ENCODE measurements at places on chromosomes 12 and 14.
A peak's percentile ranks its signal among the peaks of the same experiment; 100 is the strongest.

- DNase-seq, result peak; percentile 70
These were observed 85.3 kb downstream of the LRP6 start for GRCh38 chr12:12181511-12181910.

DNA sequence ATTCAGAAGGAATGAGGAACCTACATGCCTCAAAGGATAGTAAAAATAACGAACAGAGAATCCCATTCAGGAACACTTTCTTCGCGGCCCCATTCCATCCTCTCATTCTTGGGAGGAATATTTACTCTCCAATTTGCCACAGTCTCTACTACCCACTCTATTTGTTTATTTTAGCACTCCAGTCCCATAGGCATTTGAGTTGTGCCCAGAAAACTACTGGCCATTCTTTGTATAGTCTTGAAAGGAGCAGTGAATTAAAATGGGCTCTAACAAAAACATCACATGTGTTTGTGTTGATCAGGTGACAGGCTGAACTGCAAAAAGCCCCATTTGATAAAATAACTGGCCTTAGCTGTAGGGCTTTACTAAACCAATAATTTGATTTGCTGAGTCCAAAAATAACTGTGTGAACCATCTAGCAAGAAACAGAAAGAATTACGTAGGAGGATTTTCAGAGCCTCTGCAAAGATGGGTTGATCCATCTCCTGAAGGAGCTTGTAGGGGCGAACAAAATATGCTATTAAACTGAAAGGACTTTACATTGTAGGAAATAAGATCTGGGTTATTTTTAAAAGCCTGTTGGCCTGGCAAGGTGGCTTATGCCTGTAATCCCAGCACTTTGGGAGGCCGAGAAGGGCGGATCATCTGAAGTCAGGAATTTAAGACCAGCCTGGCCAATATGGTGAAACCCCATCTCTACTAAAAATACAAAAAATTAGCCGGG lies 142.3 kb upstream of the CPNE8 start:
- DNase-seq, result peak; percentile 83

GRCh38 chr14:37597538-37597913 lies 2.1 kb downstream of the TTC6 start:
- no peak for DNase-seq

DNA sequence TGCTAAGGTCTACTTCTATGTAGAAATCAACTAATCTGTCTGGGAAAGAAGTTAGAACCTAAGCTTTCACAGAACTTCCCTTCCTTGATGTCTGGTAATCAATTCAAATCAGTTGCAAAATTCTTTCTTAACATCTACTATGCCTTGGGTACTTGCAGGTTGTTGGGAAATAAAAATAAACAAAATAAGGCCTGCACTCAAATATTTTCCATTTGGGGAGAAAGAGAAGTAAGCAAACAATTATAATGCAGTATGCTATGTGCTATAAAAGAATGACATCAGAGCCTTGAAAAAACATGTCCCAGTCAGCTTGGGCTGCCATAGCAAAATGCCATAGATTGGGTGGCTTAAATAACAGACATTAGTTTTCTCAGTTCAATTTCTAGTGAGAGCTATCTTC lies 425.9 kb upstream of the DCN start:
- DNase-seq, result no peak

DNA sequence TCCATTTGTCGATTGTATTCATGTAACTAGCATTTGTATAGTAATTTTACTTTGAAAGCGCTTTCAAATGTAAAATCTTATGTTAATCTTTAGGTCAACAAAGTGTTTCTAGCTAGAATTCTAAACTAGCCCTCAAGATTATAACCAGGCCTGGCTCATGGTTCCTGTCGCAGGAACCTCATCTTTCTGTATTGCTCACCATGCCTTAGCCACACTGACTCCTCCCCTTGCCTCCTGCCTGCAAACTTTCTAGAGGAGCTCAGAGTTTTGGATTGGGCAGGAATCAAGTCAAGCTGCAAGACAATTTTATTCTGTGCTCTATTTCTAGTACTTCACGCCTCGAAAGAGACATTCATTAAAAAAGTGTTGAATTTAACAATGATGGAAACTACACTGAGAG lies 99.8 kb downstream of the TGFB3 start:
- DNase-seq, result no peak

All from foreskin melanocyte (primary cell).